WTC11 (cell line): ENCODE measurements at places on chromosomes 6 and 20. TPM values are rescaled to one million over a fixed set of nuclear protein-coding genes. Genes with fewer than 3 reads are reported as not detected.

MUCL3 gene
- 0.15 to 0.21 TPM (median 0.18 TPM) in 3 replicates for total RNA-seq

DTD1 gene
- 69.8 to 71.1 TPM (median 70.1 TPM) in 3 replicates for total RNA-seq

NKX2-4 gene
- 0.07 to 0.11 TPM in 2 of 3 replicates, not detected in the other for total RNA-seq

BMP5 gene
- total RNA-seq: 0.07 TPM in 2 of 3 replicates, not detected in the other

SLC26A8 gene
- total RNA-seq: 0.46 to 0.80 TPM (median 0.50 TPM) in 3 replicates

FBXO30 gene
- 11.7 to 11.8 TPM (median 11.8 TPM) in 3 replicates for total RNA-seq

GABRR1 gene
- 0.23 to 0.30 TPM (median 0.24 TPM) in 3 replicates for total RNA-seq

PRPF6 gene
- 79.4 to 84.6 TPM (median 80.5 TPM) in 3 replicates for total RNA-seq

FABP7 gene
- total RNA-seq: 5.9 to 7.2 TPM (median 7.0 TPM) in 3 replicates

CAGE1 gene
- 0.07 to 0.30 TPM (median 0.11 TPM) in 3 replicates for total RNA-seq

CDK5RAP1 gene
- total RNA-seq: 47.6 to 56.3 TPM (median 52.8 TPM) in 3 replicates

ANKRD66 gene
- not detected in 3 replicates for total RNA-seq
